MCF 10A (cell line): ENCODE measurements at places on chromosomes 5 and 9. TPM values are rescaled to one million over a fixed set of nuclear protein-coding genes. Genes with fewer than 3 reads are reported as not detected.
A peak's percentile ranks its signal among the peaks of the same experiment; 100 is the strongest.

Gene ATOX1
- total RNA-seq = 155 and 168 TPM in 2 replicates

DNA sequence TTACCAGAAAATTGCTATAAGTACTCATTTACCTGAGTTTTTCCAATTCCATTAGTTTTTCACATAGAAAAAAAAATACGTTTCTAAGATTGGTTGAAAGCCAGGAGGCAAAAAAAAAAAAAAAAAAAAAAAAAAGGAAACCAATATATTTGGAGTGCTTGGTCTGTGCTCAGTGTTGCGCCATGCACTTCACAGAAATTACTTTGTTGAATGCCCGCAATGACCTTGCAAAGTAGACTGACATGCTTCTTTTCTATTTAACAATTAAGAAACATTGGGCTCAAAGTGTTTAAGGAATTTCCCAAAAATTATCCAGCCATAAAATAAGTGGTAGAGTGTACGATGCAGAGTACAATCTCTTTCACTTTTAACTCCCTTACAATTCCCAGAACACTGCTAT lies 65.2 kb upstream of the PAPPA start:
- DNase-seq = no peak

- peak; percentile 52 for DNase-seq
These were observed 607.8 kb downstream of the BNC2 start for GRCh38 chr9:16262477-16263261.

Gene TSSK1B
- total RNA-seq = 0.35 and 0.39 TPM in 2 replicates

DNA sequence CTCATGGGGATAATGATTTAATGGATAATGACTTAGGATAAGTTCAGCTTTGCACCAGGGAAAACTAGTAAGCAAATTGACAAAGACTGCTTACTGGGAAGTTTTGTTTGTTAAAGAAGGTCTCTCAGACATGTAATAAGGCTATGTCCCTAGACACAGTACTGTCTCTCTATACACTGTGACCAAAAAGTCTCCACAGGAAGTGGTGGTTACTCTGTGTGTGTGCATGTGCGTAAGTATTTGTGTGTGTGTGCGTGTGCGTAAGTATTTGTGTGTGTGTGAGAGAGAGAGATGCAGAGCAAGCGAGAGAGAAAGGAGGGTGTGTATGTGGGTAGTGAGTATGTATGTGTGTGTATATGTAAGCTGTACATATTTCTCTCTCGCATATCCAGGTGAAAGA lies 229.6 kb downstream of the GLIS3 start:
- DNase-seq = no peak

Gene NEUROG1
- not detected in 2 replicates for total RNA-seq

DNA sequence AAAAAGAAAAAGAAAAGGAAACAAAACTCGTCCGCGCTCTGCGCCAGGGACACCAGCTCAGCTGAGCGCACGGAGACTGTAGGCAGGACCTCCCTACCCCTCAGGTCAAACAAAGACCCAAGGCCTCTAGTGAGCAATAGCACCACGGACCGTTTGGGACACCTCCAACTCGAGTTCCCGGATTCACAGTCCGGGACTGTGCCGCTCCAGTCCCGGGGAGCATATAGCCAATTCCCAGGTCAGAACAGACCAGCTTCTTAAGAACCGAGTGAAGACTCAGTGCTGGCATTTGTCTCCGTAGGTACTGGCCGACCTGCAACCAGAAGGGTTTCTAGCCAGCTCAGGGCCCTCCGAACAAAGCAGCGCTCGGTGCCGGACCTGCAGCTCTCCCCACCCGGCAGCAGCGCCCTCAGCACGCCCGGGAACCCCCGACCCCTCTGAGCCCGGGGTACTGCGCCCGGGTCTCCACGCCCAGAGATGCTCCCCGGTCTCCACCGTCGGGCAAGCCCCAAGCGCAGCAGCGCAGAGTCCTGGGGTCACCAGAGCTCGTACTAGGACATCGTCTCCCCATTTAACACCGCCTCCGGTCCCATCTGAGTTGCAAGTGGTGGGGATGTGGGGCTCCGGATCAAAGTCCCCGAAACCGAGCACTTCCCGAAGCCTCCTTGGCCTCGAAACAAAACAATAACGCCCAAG lies 591 bp downstream of the ABCA1 start:
- DNase-seq = no peak

DNA sequence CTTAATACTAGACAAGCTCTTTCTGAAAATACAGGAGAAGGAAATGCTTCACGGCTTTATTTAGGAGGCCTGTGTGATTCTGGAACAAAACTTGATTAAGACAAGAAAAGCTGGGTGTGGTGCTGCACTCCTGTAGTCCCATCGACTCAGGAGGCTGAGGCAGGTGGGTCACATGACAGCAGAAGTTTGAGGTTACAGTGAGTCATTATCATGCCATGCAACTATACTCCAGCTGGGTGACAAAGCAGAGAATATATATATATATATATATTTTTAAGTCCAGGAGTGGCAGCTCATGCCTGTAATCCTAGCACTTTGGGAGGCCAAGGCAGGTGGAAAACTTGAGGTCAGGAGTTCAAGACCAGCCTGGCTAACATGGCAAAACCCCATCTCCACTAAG lies 33.1 kb upstream of the SPIN1 start:
- peak; percentile 68 for DNase-seq
